ENCODE measurements at places on chromosomes 2 and 18.

DNA sequence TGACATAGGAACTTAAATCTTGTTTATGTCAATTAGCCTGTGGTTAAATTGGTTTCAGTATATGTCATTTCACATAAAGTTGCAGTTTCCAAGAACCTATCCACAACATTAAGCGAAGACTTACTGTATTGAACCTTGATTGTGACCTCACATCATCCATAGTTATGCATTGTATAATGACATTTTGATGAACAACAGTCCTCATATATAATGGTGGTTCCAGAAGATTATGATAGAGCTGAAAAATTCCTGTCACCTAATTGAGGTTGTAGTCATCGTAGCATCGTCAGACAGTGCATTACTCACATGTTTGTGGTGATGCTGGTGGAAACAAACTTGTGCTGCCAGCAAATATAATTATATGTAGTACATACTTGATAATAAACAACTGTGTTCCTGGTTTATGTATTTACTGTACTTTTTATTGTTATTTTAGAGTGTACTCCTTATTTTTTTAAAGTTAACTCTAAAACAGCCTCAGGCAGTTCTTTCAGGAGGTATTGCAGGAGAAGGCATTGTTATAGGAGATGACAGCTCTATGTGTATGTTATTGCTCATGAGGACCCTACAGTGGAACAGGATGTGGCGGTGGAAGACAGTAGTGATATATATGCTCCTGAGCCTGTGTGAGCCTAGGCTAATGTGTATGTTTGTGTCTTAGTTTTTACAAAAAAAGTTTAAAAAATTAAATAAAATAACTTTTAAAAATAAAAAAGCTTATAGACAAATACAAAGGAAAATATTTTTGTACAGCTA is 56.6 kb downstream of the UBE2E3 start:
- no peak for DNase-seq

- DNase-seq, result no peak
These were observed 31.0 kb downstream of the RAB10 start for GRCh38 chr2:26064846-26065245.

DNA sequence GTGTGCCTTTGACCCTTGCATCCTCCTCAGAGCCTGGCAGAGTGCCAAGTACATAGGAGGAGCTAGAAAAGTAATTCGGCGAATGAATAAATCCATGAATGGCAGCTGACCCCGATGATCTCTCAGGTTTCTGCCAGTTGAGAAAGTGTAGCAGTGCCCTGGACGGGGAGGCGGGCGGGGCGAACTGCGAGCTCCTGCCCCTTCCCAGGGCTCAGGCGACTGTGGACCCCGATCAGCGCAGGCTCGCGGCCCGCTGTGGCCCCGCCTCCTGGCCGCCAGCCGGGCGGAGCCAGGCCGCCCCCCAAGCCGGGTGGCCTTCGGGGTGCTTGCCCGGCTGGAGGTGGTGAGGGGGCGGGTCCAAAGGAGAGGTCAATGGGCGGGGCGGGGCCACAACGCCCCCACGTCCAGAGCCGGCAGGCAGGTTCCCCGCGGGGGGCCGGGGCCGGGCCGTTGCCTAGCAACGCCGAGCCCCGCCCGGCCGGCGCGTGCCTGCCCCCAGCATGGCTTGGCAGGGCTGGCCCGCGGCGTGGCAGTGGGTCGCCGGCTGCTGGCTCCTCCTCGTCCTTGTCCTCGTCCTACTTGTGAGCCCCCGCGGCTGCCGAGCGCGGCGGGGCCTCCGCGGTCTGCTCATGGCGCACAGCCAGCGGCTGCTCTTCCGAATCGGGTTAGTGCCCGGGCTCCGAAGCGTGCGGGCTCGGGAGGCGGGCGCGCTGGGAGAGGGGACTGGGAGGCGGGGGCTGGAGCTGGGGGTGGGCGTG is 30.6 kb upstream of the TMBIM1 start:
- DNase-seq, result no peak

DNA sequence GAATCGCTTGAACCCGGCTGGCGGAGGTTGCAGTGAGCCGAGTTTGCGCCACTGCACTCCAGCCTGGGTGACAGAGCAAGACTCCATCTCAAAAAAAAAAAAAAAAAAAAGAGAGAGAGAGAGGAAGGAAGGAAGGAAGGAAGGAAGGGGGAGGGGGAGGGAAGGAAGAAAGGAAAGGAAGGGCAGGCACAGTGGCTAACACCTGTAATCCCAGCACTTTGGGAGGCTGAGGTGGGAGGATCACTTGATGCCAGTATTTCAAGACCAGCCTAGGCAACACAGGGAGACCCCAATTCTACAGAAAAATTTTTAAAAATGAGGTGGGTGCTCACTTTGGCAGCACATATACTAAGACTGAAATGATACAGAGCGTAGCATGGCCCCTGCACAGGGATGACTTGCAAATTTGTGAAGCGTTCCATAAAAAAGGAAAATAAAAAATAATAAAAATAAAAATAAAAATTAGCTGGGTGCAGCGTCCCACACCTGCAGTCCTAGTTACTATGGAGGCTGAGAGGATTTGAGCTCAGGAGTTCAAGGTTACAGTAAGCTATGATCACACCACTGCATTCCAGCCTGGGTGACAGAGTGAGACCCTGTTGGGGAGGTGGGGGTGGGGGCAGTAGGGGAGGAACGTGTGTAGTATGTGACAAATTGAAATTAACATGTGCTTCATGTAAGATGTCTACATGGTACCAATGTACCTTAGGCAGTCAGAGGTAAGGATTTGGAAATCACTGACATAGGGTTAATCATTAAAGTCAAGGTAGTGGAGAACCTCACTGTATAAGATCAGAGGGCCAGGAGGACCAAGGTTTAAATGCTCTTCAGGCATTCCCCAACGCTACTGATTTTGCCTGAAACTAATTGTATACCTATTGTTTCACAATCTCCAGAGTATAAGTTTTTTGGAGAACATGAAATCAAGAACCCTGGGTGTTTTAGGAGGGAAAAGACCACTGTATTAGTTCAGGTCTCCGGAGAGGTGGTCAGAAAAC is 1.4 kb downstream of the WDCP start:
- DNase-seq, result no peak

DNA sequence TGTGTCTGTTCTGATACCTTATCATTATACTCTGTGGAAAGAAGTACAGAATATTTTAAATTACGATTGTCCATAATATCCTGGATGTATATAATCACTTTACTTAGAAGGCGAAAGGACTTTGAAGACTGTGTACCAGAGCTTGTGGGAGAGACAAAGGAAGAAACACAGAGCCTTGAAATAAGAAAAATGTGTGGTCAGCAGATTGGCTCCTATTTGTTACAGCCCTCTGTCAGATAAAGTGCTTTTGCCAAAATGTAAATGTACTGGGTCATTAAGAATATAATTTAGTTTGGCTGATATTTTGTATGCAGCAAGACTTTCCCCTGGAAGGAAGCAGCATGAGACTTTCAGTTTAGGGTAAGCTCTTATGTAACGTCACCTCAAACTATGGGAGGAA is 443.1 kb downstream of the CCDC85A start:
- DNase-seq, result no peak

DNA sequence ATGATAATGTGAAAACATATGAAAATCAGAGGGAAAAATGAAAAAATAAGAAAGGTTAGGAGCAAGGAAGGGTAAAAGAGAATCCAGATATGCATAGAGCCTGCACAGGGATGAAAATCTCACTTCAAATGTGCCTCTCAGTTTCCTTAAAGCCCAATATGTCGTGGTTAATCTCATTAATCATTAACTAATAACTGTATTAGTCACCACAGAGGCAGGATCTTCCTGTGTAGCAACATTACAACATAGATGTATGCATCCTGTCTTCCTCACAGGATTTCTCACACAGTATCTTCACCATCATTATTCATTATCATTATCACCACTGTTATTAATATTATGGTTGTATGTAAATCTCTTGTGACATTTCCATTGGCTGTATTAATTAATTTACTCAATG is 361.2 kb upstream of the SOX11 start:
- DNase-seq, result no peak

Data from cortex of kidney (tissue), 1 donor.